ENCODE measurements at places on chromosomes 2 and 18. TPM values are rescaled to one million over a fixed set of nuclear protein-coding genes. Genes with fewer than 3 reads are reported as not detected.

The ANKRD39 gene
- 22.2 TPM for total RNA-seq

The KIDINS220 gene
- 14.0 TPM for total RNA-seq

The CYBRD1 gene
- 35.6 TPM for total RNA-seq

The KRTCAP3 gene
- 1.1 TPM for total RNA-seq

The GPR55 gene
- not detected for total RNA-seq

The ACMSD gene
- total RNA-seq = not detected

The UGT1A5 gene
- not detected for total RNA-seq

The TACR1 gene
- 0.29 TPM for total RNA-seq

The SATB2 gene
- total RNA-seq = 3.7 TPM

The DSG1 gene
- total RNA-seq = not detected

The DNAH7 gene
- 1.4 TPM for total RNA-seq

The PIKFYVE gene
- 7.5 TPM for total RNA-seq

The ZNF892 gene
- total RNA-seq = 0.42 TPM

All from A549 treated with RU486 at 1 μM for 4 hours (cell line).